ENCODE measurements at places on chromosomes 16 and 17.

DNA sequence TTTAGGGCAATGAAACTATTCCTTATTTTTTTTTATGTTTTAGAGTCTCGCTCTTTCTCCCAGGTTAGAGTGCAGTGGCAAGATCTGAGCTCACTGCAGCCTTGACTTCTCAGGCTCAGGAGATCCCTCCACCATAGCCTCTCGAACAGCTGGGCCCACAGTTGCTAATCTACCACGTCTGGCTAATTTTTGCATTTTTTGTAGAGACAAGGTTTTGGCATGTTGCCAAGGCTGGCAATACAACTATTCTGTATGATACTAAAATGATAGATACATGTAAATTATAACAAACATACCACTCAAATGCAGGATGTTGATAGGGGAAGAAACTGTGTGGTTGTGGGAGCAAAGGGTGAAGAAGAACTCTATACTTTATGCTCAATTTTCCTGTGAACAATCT lies 401.3 kb downstream of the ZFHX3 start:
- DNase-seq = no peak

- DNase-seq = peak; percentile 48
These were observed 5.3 kb downstream of the DOC2A start for GRCh38 chr16:30005341-30006094.

DNA sequence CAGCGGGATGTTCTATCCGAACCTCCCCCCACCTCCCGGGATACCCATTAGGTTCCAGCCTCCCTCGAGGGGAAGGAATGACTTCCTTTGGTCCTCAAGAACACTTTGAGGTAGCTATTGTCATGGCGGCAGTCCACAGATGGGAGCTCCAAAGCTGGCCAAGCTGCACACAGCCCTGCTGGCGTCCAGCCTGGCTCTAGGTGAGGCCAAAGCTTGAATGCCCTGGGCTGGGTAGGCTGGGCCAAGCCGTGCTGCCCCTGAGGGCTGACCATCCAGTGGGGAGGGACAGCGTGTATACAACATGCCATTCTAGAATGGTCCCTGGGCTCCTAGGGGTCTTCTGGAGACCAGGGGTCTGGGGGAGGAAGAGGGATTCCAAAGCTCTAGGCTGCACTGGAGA lies 43.5 kb downstream of the PEMT start:
- DNase-seq = no peak

GRCh38 chr16:7861891-7862582 lies 529.4 kb downstream of the RBFOX1 start:
- no peak for DNase-seq

DNA sequence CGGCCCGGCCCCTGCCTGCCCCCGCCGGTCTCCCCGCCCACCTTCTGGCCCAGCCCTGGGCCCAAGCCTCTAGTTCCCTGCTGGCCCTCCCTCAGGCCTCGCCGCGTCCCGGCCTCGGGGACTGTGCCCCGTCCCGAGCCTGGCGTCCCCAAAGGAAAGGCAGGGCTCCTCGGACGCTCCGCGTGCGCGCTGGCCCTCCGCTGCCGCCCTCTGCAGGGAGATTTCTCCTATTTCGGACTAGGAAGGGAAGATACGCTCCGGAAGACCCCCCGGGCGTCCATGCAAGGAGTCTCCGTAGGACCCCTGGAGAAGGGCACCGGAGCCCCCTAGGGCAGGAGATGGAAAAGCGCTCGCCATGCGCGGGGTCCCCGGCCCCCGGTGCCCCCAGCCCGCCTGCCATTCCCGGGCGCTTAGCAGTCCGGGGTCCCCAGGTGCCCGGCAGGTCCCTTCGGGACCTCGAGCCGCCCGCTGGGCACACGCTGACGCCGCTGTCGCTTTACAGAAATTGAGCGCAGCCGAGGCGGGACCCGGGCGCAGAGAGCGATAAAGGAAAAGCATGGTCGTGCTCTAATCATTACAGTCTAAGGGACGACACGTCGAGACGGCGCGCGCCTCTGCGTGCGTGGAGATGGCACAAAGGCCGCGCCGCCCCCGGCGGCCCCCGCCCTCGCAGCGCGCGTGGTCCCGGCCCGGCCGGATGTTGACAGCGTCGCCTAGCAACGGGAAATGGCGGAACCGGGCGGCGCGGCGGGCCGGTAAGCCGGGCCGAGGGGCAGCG lies at the start of gene CCDC40:
Gene CCDC40 (plus strand): TSS at position 706 of the 778 bp plus-strand sequence. CDS start 21 bp downstream, at position 727.
- DNase-seq = peak; percentile 84

- DNase-seq = peak; percentile 74
These were observed 57.5 kb downstream of the WIPI1 start for GRCh38 chr17:68399638-68400403.

DNA sequence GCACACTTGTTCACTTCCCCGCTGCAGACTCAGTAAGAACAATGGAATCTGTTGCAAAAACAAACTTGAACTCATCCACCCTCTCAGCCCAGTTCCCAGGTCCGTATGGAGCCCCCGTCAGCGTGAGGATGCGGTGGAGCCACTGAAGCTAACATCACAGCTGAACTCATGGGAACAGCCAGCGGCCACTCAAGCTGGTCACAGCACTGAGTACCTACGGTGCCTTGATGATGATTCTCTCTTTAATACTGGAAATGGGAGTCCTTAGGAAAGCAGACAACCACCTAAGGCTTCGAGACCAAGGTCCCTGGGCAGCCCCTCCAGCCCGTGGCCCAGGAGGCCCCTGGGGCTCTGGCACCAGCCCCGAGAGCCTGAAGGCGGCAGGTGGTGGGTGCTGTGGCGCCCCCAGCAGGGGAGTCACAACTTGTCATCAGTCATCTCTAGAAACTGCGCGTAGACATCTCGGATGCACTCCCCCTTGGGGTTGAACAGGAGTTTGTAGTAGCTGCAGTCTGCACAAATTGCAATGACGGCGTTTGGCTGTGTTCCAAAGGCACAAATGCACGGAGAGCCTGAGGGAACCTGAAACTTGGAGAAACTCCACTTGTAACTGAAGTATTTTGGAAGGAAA lies 31.0 kb upstream of the RHOT1 start:
- DNase-seq = peak; percentile 31

DNA sequence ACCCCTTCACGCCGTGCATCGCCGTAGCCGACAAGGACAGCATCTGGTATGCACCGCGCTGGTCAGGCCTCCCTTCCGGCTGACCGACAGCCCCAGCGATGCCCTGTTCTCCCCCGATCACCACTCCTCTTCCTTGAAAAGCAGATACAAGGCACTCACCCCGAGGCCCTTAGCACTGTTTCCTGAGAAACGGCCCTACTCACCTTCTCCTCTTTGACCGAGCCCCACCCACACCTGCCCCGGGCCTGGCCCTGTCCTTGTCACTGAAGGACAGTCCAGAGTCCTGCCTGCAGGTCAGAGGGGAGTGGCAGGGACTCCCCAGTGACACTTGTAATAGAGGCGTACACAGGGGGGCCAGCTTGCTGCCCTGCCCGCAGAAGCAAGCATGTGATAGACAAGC lies 45.9 kb upstream of the CHMP6 start:
- no peak for DNase-seq

- no peak for DNase-seq
These were observed 28.5 kb downstream of the SRCIN1 start for GRCh38 chr17:38577244-38577643.

DNA sequence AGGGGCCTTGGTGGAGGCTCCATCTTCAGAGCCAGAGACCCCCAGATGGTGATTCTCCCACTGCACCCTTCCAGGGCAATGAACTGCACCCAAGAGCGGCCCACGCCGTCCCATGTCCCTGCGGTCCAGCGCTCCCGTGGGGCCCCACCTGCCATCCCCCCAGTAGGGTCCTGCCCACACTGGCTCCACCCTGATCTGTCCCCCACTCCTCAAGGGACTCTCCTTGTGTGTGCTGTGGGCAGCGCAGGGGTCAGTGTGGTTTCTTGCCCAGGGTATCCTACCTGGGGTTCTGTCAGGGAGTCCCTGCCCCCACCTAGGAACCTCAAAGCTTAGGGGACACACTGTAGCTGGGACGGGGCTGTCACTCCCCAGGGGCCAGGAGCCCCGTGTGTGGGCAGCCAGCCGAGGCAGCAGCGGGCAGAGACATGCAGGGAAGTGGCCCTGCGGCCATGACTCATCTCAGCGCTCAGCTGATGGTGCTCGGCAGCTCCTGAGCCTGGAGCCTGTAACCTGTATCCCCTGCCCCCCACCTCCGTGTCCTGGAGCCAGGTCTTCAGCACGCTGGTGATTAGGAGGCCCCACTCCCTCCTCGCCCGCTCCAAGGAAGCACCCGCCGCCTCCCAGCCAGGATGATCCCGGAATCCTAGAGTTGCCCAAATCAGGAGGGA lies 35.7 kb upstream of the SSTR5 start:
- DNase-seq = no peak

- DNase-seq = peak; percentile 42
These were observed at the start of gene SGSM2 for GRCh38 chr17:2336852-2337543. Gene SGSM2 (plus strand): TSS chr17:2337501. CDS start chr17:2337689, 188 bp downstream.

GRCh38 chr17:7634384-7634783 lies 4.4 kb downstream of the SHBG start:
- DNase-seq = peak; percentile 62

DNA sequence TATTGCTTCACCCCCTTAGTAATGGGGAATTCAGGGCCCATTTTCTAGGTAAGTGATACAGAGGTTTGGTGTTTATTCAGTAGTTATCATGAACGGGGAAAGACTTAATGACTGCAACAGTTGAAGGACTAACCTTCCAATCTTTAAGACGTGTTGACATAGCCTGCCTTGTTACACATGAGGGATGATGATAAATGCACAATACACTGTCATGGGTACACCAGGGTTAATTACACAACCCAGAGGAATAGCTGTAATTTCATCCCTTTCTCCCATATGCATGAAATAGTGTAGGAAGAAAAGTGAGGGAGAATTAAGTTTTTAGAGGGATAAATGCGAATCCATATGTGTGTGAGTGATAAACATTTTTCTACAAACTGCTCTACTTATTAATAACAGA lies 10.7 kb downstream of the MYH4 start:
- DNase-seq = no peak

GRCh38 chr16:53692146-53692545 lies 11.5 kb downstream of the RPGRIP1L start:
- DNase-seq = no peak

- DNase-seq = no peak
These were observed 231.1 kb upstream of the SALL1 start for GRCh38 chr16:51382211-51382610.

DNA sequence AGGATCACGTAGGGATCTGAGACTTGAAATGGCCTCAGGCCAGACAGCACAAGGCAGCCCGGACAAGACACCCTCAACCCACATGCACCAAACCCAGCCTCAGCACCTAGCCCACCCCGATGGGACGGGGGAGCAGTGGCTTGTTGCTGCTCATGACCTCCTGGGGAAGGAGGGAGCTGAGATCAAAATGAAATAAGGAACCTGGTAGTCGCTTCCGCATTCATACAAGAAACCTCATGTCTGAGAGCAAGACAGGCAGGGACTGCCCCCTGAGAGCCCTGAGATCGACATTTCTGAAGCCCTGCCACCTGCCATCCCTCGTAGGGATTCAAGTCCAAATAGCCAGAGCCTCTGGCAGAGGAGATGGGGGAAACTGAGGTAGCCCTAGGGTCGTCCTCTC lies 5.7 kb upstream of the CEP131 start:
- DNase-seq = peak; percentile 71

DNA sequence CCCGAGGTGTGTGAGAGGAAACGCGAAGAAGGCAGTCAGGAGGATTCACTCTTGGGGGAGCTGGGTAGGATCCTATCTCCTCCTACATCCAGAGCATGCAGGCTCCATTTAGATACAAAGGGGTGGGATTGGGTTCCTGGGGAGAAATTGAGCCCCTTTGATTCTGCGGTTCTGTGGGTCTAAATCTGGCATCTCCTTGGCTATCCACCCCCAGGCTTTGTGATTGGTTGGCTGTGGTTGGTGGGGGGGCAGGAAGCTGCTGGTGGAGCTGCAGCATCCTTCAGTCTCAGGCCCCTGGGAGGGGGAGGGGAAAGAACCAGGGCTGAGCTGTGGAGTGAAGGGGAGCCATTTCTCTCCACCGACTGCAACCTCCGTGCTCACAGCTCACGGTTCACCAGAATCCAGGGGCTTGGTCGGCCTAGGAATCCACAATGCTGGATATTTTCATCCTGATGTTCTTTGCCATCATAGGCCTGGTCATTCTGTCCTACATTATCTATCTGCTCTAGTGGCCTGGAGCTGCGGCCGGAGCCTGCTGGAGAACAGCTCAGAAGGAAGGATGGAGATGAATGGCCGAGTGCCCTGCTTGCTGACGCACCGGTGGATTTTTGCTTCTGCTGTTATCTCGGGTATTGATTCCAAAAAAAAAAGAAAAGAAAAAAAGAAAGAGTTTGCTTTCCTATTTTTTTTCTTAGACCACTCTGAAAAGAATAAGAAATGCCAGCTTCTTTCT lies at the start of gene LASP1NB:
Gene LASP1NB (plus strand): TSS at position 352 of the 733 bp plus-strand sequence.
- no peak for DNase-seq

DNA sequence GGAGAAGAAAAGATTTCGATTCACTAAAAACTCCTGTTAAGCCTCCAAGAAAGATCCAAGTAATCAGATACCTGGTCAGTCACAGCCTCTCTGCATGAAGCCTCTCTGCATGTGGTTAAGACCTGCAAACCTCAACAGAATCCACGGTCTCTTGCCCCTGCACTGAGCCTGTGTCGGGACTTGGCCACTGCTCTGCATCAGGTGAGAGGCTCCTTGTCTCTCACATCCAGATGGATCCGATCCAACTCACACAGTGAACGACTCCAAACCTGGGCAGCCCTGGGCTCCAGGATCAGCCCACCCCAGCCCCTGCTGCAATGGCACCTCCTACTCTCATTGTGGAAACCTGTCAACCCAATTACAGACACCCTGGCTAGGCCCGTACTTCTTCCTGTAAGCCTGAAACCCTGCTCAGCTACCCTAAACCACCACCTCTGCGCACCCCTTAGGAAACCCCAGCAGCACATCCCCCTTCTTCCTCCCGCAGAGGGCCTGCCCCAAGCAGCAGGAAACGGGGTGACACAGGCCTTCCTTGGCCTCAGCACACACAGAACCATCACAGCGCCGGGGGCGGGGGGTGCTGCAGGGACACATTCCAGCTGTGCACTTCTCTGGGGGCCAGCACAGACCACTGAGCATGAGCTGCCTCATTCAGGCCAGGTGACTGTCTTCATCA lies 129.5 kb downstream of the ANKRD11 start:
- DNase-seq = peak; percentile 30

DNA sequence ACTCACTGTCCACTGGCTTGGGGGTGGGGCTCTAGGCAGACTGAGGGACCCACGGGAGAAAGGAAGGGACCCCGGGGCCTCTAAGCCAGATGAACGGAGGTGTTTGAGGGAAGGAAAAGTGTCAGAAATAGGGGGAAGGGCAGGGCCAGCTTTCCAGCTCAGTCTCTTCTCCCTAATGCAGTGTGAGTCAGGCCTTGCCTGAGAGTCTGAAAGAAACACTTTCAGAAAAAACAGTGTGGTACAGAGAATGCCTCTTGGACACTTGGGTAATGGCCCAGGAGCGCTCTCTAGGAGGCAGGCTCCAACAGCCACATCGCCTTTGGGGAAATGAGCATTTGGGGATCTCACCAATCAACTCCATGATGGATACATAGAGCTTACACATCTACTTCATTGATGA lies 46.9 kb downstream of the NDEL1 start:
- no peak for DNase-seq

All from suppressor macrophage treated with lipopolysaccharide for 4 hours (primary cell).